NCI-H2029 treated with DMSO at 0.1 percent for 48 hours (cell line): ENCODE measurements at places on chromosomes 13 and 19.

- DNase-seq = peak; percentile 54
These were observed 966 bp downstream of the JUNB start for GRCh38 chr19:12792051-12792852.

- DNase-seq = no peak
These were observed 173.6 kb downstream of the NDFIP2 start for GRCh38 chr13:79654520-79654919.

DNA sequence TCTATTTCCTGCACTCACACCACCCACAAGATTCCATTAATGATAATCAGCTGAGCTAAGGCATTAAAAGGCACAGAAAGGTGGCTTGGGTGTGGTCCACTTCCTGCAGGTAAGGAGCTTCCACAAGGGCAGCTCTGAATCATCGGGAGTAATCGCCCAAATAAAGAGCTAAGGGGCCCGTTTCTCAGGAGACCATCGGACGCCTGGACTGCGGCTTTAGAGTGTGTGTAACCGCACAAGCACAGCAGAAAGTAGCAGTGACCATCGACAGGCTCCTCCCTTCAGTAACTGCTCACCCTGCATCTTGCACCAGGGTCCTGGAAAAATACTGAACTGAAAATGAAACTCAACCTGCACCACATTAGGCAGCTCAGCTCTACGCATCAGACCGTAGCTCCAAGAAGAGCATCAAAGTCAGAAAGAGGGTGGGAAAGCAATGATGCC is 6.0 kb downstream of the STK24 start:
- no peak for DNase-seq

DNA sequence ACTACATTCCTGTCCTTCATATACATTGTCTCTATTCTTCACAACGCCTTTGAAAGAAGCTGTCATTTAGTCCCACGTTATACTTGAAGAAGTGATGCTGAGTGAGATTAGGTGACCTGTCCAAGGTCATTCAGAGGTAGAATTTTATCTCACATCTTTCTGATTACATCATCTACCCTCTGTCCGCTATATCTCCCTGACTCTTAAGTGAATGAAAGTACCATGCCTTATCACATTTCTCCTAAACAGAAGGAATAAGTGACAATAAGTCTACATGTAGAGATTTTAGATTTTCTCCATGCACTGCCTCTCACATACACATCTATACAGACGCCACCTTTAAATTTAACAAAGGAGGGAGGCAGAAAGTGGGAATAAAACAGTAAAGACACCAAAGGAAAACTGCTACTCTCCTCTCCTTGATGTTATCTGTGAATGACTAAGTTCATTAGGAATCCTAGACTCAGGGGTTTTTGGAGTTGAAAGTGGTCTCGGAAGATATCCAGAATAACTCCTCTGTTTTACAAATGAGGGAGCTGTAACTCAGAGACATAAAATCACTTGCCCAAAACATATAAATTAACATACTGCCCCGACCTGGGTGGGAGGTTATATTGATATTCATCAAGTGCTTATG is 4.9 kb upstream of the CLDN10 start:
- DNase-seq = no peak

DNA sequence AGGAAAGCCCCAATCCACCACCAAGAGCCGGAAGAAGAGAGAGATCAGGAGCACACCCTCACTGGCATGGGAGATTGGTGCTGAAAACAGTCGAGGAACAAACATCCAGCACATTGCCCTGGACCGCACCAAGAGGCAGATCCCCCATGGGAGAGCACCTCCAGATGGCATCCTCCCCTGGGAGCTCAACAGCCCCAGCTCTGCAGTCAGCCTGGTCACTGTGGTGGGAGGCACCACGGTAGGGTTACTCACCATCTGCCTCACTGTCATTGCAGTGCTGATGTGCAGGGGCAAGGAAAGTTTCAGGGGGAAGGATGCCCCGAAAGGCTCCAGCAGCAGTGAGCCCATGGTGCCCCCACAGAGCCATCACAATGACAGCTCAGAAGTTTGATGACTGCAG is 110.2 kb downstream of the STOML3 start:
- no peak for DNase-seq

GRCh38 chr13:38135592-38135991 is 214.1 kb upstream of the UFM1 start:
- no peak for DNase-seq

DNA sequence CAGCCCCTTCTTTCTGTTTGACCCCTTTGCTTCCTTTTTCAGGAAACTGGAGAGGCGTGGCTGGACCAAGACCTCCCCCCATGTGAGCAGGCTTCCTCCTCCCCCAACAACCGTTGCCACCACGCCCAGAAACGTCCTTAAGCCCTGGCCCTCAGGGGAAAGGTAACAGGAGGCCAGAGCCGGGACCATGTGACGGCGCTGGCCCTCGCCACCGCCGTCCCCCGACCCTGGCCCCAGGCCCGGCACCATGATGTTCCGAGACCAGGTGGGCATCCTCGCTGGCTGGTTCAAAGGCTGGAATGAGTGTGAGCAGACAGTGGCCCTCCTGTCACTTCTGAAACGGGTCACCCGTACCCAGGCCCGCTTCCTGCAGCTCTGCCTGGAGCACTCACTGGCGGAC is 14.4 kb downstream of the SAMD4B start:
- DNase-seq = no peak

GRCh38 chr13:51152701-51153100 is 41.6 kb upstream of the C13orf42 start:
- no peak for DNase-seq

GRCh38 chr19:48987323-48987722 is 5.8 kb downstream of the GYS1 start:
- no peak for DNase-seq

- DNase-seq = no peak
These were observed 186.7 kb downstream of the STK24 start for GRCh38 chr13:98390086-98390715.

- no peak for DNase-seq
These were observed 43.2 kb downstream of the ZNF571 start for GRCh38 chr19:37551129-37551993.

DNA sequence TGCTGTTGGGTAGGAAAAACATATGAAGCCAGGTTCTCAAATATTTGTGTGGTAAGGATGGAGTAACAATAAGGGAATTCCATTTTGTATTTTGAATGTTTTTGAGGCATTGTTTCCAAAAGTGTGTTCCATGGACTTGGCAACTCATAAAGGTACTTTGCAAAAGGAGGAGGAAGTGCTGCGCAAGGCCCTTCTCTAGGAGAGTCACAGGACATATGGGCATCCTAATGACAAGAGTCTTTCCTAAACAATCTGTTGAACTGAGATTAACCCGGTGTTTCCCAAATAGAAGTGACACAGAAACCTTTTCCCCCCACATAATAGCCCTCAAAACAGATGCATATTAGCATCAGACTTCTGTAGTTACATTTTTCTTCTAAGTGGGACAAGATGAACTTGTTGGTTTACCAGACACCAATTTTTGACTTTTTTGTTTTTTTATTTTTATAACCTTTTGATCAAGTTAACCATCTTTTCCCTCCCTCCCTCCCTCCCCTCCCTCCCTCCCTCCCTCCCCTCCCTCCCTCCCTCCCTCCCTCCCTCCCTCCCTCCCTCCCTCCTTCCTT is 209.3 kb downstream of the PCCA start:
- no peak for DNase-seq

GRCh38 chr13:51357928-51358595 is 18.6 kb downstream of the SERPINE3 start:
- DNase-seq = no peak

DNA sequence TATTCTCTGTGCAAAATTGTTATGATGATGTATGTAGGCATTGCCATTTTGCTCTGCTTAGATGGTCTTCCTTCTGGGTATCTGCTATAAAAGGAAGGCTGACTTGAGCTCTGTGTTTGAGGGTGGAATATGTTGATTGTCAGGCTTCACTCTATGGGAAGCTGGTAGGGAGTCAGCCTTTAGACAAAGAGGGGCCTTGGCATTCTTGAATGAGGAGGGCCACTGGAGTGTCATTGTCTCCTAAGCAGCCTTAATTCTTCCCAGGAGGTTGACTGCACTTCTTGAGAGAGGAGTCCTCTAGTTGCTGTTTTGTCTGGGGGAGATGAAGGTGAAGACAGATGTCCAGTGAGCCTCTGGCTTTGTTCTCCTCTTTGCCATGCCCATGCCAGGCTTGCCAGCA is 266.8 kb downstream of the KCNRG start:
- DNase-seq = no peak

DNA sequence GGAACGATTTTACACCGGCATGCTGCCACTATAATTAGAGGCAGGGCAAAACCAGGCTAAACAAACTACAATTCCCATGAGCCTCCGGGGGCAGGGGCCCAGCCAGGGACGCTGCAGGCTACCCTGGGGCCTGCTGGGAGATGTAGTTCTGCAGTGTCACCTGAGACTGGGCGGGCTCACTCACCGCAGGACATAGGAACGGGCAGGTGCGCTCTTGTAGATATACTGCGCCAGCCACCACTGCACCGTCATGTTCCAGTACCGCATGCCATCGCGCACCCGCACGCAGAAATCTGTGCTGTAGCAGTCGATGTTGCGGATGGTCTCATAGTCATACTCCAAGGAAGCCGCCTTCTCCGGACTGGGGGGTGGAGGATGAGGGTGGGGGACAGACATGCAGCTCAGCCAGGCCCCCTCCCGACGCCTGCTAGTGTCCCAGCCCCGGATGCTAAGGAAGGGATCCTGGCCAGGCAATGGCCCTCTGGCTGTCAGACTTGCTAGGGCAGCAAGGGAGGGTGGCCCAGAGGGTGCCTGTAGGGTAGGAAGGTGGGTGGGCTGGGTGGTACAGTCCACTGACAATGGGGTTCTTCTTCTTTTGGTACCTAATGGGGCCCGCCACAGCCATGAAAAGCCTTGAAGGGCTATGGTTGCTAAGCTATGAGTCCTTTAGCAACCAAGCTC is 5.8 kb upstream of the TMC4 start:
- DNase-seq = peak; percentile 66

DNA sequence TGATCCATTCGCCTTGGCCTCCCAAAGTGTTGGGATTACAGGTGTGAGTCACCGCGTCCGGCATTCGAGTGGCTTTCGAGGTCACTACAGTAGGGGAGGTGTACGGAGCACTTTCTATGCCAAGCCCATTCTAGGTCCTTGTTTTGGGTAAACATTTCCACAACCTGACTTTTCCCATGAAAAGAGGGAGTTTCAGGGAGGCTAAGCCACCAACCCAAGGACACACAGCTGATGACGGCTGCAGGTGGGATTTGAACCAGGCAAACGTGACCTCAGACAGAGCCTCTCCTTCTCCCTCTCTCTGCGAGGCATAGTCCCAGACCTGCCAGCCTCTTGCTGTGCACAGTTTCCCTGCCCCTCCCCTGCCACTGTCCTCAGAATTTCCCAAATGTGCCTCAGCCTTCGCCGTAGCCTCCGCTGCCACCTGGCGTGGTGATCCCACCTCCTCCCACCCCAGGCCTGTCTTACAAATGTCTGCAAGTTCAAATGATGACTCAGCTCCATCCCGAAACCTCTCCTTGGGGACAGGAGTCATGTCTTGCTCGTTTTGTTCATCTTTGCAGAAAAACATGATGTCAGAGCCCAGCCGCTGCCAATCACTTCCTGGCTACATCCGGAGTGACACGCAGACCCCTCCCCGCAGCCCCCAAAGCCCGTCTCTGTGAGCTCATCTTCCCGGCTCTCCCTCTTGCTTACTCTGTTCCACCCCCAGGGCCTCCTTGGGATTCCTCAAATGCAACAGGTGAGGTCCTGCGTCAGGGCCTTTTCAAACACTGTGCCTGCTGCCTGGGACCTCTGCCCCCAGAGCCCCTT is 6.6 kb upstream of the GADD45B start:
- no peak for DNase-seq

DNA sequence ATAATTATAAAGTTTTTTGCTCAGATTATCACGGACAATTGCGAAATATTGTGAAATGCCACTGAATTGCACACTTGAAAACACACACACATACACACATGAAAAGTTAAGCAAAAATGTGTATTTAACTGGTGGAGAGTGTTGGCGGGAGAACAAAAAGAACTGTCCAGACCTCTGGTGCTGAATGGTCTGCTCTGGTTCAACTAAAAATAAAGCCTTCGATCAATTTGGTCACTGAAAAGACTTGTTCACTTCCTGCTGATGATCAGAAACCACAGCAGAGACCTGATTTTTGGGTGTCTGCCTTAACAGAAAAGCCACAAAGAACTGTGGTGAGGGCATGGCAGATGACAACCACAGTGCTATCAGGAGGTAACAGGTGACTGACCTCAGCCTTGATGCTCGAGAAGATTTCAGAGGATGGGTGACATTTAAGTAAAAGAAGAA is 4.0 kb upstream of the IGFL1 start:
- no peak for DNase-seq

DNA sequence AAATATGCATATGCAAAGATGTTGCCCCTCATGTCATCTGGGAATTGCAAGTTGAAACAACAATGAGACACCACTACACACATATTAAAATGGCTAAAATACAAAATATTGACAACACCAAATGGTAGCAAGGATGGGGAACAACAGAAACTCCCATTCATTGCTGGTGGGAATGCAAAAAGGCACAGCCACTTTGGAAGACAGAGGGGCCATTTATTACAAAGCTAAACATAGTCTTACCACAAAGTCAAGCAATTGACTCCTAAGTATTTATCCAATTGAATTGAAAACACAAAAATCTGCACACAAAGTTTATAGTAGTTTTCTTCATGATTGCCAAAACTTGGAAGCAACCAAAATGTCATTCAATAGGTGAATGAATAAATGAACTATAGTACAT is 6.1 kb upstream of the SERPINE3 start:
- DNase-seq = no peak

DNA sequence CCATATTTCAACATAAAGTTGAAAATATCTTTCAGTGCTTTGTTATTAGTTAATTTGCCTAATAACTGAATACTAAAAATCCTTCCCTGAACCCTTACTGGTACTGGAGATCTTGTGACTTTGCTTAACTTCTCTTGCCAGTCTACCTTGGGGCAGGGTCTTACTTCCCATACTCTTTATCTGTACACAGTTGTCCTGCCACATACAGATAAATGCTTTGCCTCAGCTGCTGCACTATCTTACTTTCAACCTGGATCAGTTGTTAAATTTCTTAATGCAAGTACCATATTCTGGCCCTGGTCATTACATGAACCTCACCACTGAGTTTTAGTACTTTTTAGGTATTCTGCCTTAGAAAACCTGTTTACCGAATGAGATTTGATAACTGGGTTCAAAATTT is 107.6 kb downstream of the PIBF1 start:
- DNase-seq = no peak
